ENCODE measurements at places on chromosomes 12 and 14.

DNA sequence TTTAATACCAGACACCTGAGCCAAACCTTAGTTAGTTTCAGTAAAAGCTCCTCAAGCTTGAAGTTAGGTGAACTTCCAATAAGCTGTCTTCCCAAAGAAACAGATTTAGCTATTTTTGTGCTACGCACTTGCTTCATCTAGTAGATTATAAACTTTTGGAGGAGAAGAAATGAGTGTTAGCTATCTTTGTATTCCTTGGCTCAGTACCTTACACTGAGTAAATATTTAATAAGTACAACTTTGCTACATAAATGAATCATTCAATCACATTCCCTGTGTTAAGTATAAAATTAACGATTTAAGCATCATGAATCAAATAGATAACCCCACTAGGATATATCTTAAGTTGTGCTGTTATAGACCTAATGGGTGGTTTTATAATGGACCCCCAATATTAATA lies 307.0 kb downstream of the PCNX1 start:
- DNase-seq, result no peak

DNA sequence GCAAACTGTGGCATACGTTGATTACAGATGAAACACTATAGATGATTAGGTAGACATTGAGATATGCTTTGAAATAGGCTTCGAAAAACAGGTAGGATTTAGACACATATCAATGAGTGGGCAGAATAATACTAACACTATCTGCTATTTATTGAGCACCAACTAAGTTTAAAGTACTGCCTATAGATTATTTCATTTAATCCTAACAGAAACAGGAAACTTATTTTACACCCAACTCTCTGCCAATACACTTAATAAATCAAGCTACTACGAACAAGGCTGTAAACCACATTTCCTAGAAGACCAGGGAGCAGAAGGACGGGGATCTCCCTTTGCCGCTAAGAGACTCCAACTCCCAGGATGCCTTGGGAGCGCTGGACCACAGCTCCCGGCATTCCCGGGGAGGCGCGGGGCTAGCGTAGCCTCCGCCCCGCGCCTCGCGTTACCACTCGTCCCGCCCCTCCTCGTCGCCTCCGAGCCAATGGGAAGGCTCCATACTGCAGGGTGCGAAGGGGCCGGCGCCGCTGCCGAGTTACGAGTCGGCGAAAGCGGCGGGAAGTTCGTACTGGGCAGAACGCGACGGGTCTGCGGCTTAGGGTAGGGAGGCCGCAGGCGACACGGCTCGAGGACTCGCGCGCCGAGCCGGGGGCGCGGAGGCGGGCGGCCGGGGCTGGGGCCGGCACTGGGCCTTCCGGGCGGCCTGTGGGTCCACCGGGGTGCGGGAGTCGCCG lies at the start of gene VRK1:
Gene VRK1, plus strand, starts transcription at position 532 of the 731 bp plus-strand sequence. CDS start 36,090 bp downstream, outside the sequence.
- DNase-seq, result peak; percentile 93

- DNase-seq, result no peak
Observed at GRCh38 chr12:81644503-81644902, 114.6 kb downstream of the PPFIA2 start.

- DNase-seq, result no peak
Observed at GRCh38 chr12:28057856-28058615, 85.5 kb upstream of the PTHLH start.

- peak; percentile 10 for DNase-seq
Observed at GRCh38 chr14:95156161-95157047, 925 bp downstream of the DICER1 start.

All from stimulated activated naive CD4-positive, alpha-beta T cell (primary cell).